ENCODE measurements at places on chromosomes 13 and 19.

- DNase-seq: no peak
These were observed 762 bp downstream of the ZNF45 start for GRCh38 chr19:43934055-43934984.

GRCh38 chr19:6674868-6675305 is 4.9 kb upstream of the TNFSF14 start:
- DNase-seq: peak; percentile 92

- DNase-seq: peak; percentile 54
These were observed 9.4 kb downstream of the OCEL1 start for GRCh38 chr19:17235300-17235970.

DNA sequence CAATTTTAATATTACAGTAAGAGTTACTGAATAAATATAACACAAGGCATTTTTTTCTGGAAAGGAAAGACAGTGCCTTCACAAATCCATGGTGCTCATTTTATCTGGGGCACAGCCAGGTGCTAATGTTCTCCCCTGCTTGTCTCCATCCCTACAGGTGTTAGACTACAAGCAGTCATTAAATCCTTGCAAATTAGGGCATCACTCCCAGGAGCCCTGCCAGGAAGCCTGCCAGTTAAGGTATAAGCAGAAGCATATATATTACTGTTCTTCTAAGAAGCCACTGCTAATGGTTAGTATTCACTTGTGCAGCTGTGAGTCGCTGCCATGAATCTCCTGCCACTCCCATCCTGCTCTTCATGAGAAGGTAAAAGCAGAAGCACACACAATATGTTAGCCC is 149.7 kb downstream of the OXGR1 start:
- no peak for DNase-seq

- no peak for DNase-seq
These were observed 467.7 kb upstream of the NBEA start for GRCh38 chr13:34474187-34474868.

GRCh38 chr19:18475762-18476331 is 37.9 kb upstream of the ISYNA1 start:
- no peak for DNase-seq

- no peak for DNase-seq
These were observed 539 bp downstream of the PLD3 start for GRCh38 chr19:40348961-40349507.

- DNase-seq: no peak
These were observed 312.8 kb upstream of the PCDH20 start for GRCh38 chr13:61728471-61728870.

DNA sequence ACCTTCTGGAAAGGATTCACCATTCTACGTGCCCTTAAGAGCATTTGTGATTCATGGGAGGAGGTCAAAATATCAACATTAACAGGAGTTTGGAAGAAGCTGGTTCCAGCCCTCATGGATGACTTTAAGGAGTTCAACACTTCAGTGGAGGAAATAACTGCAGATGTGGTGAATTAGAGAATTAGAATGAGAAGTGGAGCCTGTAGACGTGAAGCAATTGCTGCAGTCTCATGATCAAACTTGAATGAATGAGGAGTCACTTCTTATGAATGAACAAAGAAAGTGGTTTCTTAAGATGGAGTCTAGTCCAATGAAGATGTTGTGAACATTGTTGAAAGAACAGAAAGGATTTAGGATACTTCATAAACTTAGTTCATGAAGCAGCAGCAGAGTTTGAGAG is 129.1 kb downstream of the TNFRSF19 start:
- no peak for DNase-seq

DNA sequence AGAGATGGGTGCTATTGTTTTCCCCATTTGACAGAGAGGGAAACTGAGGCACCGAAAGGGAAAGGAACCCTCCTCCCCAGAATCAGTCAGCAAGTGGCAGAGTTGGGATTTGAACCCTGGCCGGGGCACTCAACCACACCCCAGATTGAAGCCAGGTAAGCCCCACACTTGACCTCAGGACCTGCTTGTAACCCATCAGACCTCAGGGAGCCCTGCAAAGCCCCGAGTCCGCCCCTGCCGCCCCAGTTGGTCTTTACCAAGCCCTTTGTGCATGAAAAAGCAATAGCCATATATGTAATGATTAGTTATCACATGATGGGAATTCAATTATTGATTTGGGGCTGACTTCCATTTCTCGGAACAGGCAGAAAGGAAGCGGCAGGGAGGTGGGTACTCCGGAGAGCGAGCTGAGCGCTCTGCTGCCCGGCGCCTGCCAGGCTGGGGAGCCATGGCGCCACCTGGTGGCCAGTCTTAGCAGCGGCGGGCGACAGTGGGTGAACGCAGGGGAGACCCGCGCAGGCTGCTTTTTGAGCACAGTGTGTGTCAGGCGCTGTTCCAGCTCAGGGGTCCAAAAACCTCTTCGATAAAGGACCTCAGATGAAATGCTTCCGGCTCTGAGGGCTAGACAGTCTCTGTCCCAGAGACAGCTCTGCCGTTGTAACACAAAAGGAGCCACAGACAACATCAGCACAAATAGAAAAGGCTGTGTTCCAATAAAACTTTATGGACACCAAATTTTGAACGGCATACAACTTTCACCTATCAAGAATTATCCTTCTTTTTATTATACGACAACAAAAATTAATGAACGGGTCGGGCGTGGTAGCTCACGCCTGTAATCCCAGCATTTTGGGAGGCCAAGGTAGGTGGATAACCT is 82.9 kb upstream of the CACNA1A start:
- DNase-seq: peak; percentile 67

GRCh38 chr19:15290166-15290565 is 42.2 kb downstream of the BRD4 start:
- no peak for DNase-seq

GRCh38 chr13:95642999-95643398 is 1.5 kb downstream of the DZIP1 start:
- DNase-seq: no peak

DNA sequence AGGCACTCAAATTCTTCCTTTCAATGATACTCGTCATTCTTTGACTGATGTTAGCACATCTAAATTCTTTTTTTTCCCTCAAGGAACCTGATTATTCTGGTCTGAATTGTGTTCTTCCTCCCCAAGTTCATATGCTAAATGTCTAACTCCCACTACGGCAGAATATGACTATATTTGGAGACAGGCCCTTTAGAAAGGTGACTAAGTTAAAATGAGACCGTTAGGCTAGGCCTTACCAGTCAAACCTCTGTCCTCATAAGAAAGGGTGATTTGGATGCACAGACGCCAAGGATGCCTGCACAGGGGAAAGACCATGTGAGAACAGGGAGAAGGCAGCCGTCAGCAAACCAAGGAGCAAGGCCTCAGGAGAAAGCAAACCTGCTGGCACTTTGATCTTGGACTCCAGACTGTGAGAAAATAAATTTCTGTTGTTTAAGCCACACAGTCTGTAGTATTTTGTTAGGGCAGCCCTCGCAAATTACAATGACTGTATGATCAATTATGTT is 13.1 kb upstream of the FOXO1 start:
- no peak for DNase-seq

DNA sequence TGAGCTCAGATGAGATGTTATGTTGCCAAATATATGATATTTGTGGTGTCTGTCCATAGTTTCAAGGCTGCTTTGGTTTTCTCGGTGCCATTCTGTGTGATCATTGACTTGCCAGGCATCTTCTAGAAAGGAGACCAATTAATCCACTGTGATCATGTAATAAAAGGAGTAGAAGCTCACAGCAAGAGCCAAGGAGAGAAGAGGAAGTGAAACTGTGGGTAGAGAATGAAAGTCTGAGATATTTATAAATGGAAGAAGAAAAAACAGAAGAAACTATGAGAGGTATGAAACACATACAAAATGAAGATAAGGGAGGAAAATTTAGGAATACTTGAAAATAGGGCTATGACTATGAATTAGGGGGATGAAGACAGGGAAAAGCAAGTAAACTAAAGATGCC is 11.1 kb upstream of the ZNF613 start:
- DNase-seq: no peak

DNA sequence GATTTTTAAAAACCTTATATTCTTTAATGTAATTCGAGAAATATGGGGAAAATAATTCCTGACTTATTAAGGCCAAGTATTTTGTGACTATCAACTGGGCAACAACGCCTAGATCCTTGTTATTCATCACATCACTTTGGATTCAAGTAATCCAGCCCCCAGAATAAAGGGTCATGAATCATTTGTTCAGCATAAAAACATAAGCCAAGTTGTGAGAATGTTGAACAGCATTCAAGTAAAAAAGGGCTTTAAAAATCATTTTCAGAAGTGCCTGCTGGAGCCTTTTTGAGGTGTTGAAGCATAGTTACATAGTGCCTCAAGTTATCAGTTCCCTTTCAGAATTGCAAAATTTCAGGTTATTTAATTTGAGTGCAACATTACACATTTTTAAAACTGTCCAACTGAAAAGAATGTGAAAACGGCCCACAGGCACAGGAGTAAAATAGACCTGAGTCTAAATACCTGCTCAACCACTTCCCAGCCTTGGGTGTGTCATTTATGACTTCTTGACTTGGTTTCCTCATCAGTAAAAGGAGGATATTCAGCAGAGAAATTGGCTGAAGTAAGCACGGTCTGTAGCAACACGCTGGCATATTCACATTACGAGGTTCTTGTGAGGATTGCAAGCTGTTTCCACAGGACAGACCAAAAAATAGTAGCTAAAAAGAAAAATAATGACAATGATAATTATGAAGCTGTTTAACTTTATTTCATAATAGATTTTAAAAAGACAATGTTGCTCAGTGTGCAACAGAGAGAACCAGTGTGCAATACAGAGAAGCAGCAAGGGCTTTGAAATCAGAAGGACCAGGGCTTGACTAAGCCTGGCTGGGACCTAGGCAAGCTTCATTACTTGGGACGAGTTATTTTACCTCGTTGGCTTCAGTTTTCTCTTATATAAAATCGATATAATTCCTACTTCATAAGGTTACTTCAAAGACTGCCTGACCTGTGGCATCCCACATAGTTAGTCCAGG is 56.6 kb downstream of the MBNL2 start:
- no peak for DNase-seq

DNA sequence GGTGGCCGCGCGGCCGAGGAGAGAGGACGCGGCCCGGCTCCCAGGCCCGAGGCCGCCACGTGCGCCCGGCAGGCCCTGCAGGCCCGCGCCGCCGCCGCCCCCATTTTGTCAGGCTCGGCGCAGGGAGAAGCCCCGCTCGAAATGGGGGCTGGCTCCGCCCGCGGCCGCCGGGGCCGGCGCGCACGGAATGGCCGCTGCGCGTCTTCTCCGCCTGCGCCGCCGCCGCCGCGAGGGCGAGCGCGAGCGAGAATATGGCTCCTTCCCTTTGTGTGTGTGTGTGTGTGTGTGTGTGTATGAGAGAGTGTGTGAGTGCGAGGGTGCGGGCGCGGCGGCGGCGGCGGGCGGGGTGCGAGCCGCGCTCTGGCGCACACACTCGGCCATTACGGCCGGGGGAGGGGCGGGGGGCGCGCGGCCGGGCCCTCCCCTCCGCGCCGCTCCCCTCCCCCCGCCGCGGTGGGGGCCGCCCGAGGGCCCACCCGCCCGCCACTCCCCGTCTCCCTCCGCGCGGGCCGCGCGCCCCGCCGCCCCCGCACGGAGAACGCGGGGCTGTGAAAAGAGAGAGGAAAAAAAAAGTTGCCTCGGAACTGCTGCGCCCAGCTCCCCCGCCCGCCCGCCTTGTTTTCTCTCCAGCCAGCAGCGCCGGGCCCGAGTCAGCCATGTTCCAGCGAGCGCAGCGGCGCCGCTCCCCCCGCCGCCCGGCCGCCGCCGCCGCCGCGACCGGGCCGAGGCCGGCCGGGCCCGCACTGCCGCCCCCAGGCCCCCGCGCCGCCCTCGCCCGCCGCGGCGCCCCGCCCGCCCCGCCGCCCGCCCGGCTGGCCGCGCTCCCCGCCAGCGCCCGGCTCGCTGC is 1.0 kb downstream of the HMGB1 start:
- peak; percentile 61 for DNase-seq

GRCh38 chr19:52296400-52296772 is 583 bp upstream of the ZNF480 start:
- no peak for DNase-seq

DNA sequence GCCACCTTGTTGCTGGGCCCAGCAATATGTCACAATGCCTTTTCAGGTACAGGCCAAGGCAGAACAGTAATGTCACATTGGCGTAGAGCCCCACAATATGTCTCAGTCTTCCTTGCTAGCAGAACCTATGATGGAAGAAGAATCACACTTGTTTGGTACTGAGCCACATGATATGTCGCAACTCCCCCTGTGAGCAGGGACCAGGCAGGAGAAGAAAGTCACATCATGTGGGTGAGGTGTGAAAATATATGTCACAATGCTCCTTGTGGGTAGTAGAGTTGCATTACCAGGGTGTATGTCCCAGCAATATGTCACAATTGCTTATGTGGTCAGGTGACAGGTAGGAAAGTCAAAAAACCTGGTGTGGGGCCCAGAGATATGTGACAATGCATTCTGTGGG is 7.1 kb upstream of the ZNF91 start:
- DNase-seq: no peak

DNA sequence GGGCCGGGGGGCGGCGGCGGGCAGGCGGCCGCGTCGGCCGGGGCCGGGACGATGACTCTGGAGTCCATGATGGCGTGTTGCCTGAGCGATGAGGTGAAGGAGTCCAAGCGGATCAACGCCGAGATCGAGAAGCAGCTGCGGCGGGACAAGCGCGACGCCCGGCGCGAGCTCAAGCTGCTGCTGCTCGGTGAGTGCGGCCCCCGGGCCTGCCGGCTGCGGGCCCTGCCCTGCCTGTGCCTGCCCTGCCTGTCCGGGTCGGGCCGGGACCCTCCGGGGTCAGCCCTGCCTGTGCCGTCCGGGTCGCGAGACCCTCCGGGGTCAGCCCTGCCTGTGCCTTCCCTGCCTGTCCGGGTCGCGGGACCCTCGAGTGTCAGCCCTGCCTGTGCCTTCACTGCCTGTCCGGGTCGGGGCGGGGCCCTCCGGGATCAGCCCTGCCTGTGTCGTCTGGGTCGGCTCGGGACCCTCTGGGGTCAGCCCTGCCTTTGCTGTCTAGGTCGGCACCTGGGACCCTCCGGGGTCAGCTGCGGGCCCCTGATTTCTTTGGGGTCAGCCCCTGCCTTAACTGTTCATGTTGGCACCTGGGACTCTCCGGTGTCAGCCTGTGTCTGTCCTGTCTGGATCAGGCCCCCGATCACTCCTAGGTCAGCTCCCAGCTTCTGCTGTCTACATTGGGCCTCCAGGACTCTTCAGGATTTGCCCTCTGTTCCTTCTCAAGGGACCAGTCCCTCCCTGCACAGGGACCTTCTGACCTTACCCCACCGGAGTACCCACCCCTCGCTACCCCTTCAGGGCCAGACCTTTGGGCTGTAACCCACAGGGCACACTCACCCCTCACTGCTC is 659 bp downstream of the GNA11 start:
- DNase-seq: no peak

- DNase-seq: no peak
These were observed 33.9 kb upstream of the CEACAM8 start for GRCh38 chr19:42628411-42629140.

Data from stimulated activated CD4-positive, alpha-beta T cell treated with anti-CD3 and anti-CD28 coated beads, Interleukin-12 subunit alpha, Interleukin-12 subunit beta, amount 100 ng/mL, for 24 hours (primary cell).